Muscle of leg (tissue), 16 donors: ENCODE measurements at places on chromosomes 6 and 20.

- DNase-seq, result peak; percentile 76
These were observed 70.7 kb upstream of the PRSS16 start for GRCh38 chr6:27176523-27177484.

DNA sequence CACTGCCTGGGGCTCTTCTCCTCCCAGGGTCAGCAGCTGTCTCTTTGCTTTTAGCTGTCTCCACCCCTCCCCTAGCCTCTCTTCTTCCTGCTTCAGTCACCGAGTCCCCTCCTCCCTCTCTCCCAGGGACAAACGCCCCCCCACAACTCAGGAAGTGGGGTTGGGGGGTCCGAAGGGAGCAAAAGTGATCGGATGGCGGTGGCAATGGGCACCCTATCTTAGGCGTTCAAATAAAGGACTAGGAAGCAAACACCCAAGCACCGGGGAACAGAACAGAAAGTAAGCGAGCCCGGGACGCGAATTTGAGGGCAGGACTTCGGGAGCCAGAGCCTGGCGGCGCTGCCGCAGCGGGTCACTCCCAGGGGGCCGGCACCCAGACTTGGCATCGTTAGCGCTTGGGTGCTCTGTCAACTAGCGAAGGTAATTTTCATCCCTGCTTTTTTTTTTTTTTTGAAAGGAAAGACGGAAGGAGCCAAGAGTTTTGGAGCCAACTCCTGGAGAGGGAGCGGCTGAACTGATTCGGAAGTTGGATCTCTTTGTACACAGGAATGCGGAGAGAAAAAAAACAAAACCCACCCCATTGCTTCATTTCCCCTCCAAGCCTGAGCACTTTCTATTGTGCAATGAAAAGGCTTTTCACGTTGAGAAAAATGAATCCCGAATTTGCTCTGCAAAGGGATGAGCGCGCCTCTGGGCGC is 815 bp upstream of the ITPR3 start:
- DNase-seq, result peak; percentile 81

DNA sequence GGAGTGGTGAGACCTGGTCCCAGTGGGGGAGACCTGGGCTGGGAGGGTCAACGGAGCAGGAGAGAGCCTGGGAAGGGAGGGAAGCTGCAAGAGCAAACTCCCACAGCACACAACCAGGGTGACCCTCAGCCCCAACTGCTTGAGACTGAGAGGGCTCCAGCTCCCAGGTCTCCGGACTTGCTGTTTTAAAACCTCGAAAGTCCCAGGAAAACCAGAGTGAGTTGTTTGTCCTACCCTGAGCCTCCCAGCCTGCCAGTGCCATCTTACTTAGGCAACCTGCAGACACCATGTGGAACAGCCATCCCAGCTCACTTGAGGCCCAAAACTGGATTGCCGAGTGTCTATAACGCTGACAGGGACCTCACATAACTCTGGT is 4.8 kb upstream of the NTSR1 start:
- DNase-seq, result no peak

DNA sequence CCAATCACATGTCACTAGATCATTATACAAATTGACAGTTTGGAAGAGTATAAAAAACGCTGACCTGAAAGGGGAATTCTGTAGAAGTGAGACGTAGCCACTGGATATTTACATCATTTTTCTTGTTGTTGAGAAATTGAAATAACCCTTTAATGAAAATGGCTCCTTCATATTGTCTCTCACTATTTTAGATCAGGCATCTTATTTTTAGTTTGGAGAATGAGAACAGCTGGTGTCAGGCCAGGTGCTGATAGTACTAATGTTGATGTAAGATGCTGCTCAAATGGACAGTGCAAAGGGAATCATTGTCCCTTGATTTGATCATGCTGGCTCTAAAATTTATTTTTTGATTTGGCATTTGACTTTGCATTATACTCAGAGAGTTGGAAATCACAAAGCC is 17.4 kb downstream of the NKAIN2 start:
- DNase-seq, result peak; percentile 14
